ENCODE measurements at places on chromosomes 3 and 15. TPM values are rescaled to one million over a fixed set of nuclear protein-coding genes. Genes with fewer than 3 reads are reported as not detected.

DNA sequence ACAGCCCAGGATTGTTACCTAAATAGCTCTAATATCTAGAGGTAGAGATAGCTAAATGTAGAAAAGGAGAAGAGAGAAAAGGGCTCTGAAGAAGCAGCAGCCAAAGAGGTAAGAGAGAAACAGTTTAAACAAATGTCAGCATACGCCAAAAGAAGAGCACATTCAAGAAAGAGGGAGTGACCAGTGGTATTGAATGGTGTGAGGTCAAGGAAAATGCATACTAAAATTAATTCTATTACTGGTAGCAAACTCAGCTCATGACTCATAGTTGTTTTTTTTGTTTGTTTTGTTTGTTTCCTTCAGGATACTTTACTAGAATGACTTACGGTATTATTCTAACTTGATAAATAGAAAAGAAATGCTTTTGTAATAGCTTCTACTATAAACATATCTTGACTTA is 86.5 kb upstream of the FXR1 start:
- no peak overlapping the region for H3K27ac ChIP-seq
- DNase-seq: no peak
- no peaks in the 10 kb centered on the region for H3K36me3 ChIP-seq
- H3K27me3 ChIP-seq: no peaks in the 10 kb centered on the region
- no peaks in the 10 kb centered on the region for H3K4me1 ChIP-seq

DNA sequence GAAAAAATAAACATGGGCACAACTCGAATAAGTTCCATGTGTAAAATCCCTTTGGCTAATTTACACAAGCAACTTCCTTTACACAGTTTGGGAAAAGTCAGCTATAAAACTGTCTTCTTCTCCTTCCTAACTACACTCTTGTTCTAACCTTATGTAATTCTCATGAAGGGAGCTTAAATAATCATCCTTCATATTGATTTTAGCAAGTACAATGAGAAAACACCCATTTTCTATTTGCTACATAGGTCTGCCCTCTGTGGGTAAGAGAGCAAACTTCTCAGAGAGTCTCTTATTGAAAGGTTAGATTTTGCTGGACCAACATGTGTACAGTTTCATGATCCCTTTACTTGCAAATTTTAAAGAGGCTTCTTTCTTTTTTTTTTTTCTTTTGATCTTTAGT is 398.5 kb downstream of the ROBO1 start:
- H3K36me3 ChIP-seq: no peaks in the 10 kb centered on the region
- no peak overlapping the region for H3K4me3 ChIP-seq
- DNase-seq: peak; percentile 43
- H3K4me1 ChIP-seq: peaks cover 6% of the 10 kb centered on the region
- H3K27ac ChIP-seq: no peak overlapping the region
- H3K27me3 ChIP-seq: no peaks in the 10 kb centered on the region

DNA sequence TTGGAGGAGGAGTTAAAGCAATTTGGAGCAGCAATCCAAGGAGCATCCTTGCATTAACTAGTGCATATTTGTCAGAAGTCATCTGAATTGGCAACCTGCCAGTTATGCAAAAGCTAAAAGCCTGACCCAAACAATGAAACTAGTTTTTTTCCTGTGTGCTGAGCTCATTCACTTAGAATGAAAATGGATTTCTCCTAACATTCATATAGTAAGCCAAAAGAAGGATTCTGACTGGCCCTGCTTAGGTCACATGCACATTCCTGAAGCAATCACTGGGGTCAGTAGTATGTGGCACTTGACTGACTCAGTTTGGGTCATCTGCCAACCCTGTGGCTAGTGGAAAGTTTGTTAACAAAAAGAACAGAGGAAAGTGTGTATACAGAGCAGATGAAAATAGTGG is 30.5 kb downstream of the OXSM start:
- no peaks in the 10 kb centered on the region for H3K36me3 ChIP-seq
- DNase-seq: peak; percentile 99
- no peak overlapping the region for H3K27ac ChIP-seq
- H3K27me3 ChIP-seq: peaks cover 2% of the 10 kb centered on the region

- no peak overlapping the region for H3K27ac ChIP-seq
- no peaks in the 10 kb centered on the region for H3K36me3 ChIP-seq
- no peaks in the 10 kb centered on the region for H3K27me3 ChIP-seq
- H3K4me3 ChIP-seq: no peak overlapping the region
These were observed 25.2 kb downstream of the TMEM202 start for GRCh38 chr15:72423256-72423655.

DNA sequence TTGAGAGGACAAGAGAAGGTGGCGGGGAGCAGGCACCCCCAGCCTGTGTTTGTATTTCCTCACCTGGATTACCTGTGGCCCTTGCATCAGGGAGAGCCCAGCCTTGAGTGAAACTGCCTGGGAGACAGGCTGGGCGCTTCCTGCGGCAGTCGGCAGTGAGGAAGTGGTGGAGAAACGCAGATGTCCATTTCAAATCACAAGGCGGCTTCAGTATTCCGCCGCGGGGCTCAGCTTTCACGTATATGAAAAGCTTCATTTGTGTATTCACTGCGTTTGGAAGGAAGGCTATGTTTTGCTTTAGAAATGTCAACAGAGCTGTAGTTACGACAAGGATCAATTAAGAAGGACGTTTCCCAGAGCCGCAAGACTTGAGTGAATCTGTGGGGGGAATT is 167.4 kb upstream of the CTDSPL start:
- H3K4me1 ChIP-seq: no peaks in the 10 kb centered on the region
- peaks cover 32% of the 10 kb centered on the region for H3K27me3 ChIP-seq
- no peak overlapping the region for H3K27ac ChIP-seq
- DNase-seq: no peak

DNA sequence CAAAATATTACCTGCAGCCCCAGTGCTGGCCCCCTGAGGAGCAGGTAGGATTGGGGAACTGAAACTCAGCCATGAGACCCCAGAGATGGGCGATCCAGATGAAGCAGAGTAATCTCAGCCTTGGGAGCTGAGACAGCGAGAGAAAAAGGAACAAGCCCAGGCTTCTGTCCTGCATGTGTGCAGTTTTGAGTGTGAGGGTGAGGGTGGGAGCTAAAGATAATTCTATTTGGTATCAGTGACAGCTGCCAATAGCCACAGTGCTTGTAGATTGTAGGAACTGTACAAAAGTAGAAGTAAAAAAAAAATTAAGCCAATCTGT is 5.9 kb downstream of the ATP8B4 start:
- H3K4me1 ChIP-seq: no peaks in the 10 kb centered on the region
- H3K36me3 ChIP-seq: no peaks in the 10 kb centered on the region
- H3K4me3 ChIP-seq: no peak overlapping the region
- no peaks in the 10 kb centered on the region for H3K27me3 ChIP-seq
- no peak overlapping the region for H3K27ac ChIP-seq

GRCh38 chr3:138011722-138012121 is 1.8 kb downstream of the CLDN18 start:
- no peaks in the 10 kb centered on the region for H3K4me1 ChIP-seq
- no peak overlapping the region for H3K4me3 ChIP-seq
- no peak overlapping the region for H3K27ac ChIP-seq
- H3K36me3 ChIP-seq: no peaks in the 10 kb centered on the region
- no peaks in the 10 kb centered on the region for H3K27me3 ChIP-seq
- no peak for DNase-seq

- H3K27ac ChIP-seq: no peak overlapping the region
- no peaks in the 10 kb centered on the region for H3K4me1 ChIP-seq
These were observed 41.0 kb upstream of the TMEM158 start for GRCh38 chr3:45267097-45267496.

GRCh38 chr3:52221563-52222318 is 3.7 kb downstream of the TLR9 start:
- no peaks in the 10 kb centered on the region for H3K27me3 ChIP-seq
- H3K4me3 ChIP-seq: no peak overlapping the region
- no peak for DNase-seq
- peaks cover 3% of the 10 kb centered on the region for H3K4me1 ChIP-seq
- no peak overlapping the region for H3K27ac ChIP-seq

DNA sequence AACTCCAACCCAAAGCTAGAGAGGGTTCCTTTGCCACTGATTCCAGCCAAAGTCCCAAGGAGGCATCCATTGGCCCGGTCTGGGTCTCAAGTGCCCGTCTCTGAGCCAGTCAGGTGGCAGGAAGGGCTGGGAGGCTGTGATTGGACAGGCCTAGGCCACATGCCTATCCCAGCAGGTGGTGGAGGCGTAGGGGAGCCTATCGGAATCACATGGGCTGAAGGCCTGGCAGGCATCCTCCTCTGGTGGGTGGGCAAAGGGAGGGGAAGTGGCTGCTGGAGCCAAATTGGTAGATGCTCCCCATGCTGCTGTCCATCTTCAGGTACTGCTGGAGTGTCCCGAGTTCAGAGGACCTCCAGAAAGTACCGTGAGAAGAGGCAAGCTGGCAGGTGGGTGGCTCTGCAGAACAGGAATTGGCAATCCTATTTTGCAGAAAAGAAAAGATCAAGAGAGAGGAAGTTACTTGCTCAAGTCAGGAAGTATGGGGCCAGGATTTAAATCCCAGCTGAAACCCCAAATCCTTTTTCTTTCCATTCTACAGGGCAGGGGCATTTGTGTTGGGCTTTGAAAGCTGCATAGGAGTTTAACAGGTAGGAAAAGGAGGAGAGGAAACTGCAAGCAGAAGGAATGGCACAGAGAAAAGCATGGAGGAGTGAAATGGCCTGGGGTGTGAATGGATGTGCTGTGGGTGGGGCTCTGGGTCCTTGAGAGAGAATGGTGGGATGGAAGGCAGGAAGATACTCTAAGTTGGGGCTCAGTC is 3.7 kb downstream of the CHST13 start:
- no peak overlapping the region for H3K4me3 ChIP-seq
- no peaks in the 10 kb centered on the region for H3K36me3 ChIP-seq
- H3K27ac ChIP-seq: no peak overlapping the region
- no peaks in the 10 kb centered on the region for H3K4me1 ChIP-seq

- no peak overlapping the region for H3K4me3 ChIP-seq
- H3K27me3 ChIP-seq: peaks cover 16% of the 10 kb centered on the region
- DNase-seq: no peak
These were observed 13.8 kb upstream of the CAMP start for GRCh38 chr3:48209445-48209844.

DNA sequence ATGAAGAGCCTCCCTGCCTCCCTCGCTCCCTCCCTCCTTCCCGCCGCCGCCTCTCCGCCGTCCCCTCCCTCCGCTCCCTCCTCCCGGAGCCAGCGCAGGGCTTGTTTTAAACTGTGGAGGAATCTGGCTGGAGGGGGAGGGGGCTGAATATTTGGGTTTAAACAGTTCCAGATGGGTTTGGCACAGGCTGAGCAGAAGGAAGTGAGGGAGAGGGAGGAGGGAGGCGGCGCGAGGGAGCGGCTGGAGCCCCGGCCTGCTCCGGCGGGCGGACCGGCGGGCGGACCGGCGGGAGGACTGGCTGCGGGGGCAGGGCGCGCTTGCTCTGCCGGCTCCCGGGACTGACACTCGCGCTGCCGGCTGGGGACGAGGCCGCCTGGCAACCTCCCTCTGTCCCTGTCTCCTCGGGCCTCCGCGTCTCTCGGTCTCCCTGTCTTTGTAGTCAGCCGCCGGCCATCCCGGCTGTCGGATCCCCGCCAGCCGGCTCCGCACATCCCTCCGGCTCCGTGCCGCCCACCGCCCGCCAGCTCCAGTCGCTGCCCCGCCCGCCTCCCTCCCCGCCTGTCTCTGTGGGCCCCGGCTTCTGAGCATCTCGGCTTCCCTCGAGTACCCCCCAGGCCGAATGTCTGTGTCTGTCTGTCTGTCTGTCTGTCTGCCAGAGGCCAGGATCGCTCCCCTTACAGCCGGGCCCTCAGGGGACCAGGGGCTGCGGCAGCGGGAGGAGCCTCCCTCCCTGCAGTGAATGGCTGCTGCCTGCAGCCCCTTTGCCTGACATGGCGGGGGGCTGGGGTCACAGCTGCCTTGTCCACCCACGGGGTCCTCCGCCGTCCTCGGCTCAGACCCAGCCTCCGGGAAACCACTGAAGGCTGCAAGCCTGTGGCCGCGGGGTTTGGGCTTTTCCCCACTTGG is 7.6 kb downstream of the EPHB3 start:
- H3K4me3 ChIP-seq: peak overlapping the region; percentile 48
- no peaks in the 10 kb centered on the region for H3K27me3 ChIP-seq
- peaks cover 16% of the 10 kb centered on the region for H3K36me3 ChIP-seq
- peaks cover 45% of the 10 kb centered on the region for H3K4me1 ChIP-seq
- H3K27ac ChIP-seq: peak overlapping the region; percentile 93

DNA sequence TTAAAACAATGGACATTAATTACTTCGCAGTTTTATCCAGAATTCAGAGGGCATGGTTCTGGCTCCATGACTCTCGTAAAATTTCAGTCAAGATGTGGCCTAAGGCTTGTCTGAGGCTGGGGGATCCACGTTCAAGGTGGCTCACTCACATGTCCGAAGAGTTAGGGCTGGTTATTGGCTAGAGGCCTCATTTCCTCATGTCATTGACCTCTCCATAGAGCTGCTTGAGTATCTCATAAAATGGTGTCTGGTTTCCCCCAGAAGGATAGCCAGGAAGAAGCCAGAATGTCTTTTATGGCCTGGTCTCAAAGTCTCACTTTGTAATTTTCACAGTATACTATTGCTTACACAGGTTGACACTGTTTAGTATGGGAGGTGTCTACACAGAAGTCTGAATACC is 67.3 kb upstream of the DCBLD2 start:
- H3K36me3 ChIP-seq: no peaks in the 10 kb centered on the region
- peaks cover 6% of the 10 kb centered on the region for H3K4me1 ChIP-seq
- no peak overlapping the region for H3K4me3 ChIP-seq
- peak overlapping the region; percentile 31 for H3K27ac ChIP-seq

DNA sequence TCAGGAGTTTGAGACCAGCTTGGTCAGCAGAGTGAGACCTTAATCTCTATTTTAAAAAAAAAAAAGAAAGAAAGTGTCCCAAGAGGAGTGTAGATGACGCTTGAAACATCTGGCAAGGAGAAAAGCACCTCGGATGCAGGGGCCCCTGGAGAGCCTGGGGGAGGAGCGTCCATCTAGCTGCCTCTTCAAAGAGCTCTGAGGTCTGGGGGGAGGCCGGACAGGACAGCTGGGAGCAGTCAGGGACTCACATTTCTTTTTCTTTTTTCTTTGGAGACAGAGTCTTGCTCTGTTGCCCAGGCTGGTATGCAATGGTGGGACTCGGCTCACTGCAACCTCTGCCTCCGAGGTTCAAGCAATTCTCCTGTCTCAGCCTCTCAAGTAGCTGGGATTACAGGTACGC is 3.3 kb upstream of the IDH2 start:
- H3K36me3 ChIP-seq: no peaks in the 10 kb centered on the region

GRCh38 chr3:37453393-37454389 is 279.3 kb upstream of the LRRFIP2 start:
- no peaks in the 10 kb centered on the region for H3K36me3 ChIP-seq
- no peak overlapping the region for H3K4me3 ChIP-seq
- no peak overlapping the region for H3K27ac ChIP-seq

The MEX3B gene
- 6.7 TPM for total RNA-seq

The FOXB1 gene
- not detected for total RNA-seq

The CHRNA7 gene
- total RNA-seq: not detected

The OPA1 gene
- total RNA-seq: 73.7 TPM

The CACNA1D gene
- under 0.01 TPM for total RNA-seq

The POLG gene
- 18.3 TPM for total RNA-seq

The RFT1 gene
- 23.5 TPM for total RNA-seq

The SH2D7 gene
- total RNA-seq: not detected

The CYP1A2 gene
- total RNA-seq: not detected

The TEX55 gene
- not detected for total RNA-seq

The HESX1 gene
- total RNA-seq: 0.36 TPM

The SLC51A gene
- total RNA-seq: not detected

The ZNF592 gene
- 4.3 TPM for total RNA-seq

The ZNF80 gene
- not detected for total RNA-seq

The CCDC50 gene
- 63.1 TPM for total RNA-seq

All from IMR-90 (cell line).